ENCODE measurements at places on chromosomes 5 and 9.
A peak's percentile ranks its signal among the peaks of the same experiment; 100 is the strongest.

DNA sequence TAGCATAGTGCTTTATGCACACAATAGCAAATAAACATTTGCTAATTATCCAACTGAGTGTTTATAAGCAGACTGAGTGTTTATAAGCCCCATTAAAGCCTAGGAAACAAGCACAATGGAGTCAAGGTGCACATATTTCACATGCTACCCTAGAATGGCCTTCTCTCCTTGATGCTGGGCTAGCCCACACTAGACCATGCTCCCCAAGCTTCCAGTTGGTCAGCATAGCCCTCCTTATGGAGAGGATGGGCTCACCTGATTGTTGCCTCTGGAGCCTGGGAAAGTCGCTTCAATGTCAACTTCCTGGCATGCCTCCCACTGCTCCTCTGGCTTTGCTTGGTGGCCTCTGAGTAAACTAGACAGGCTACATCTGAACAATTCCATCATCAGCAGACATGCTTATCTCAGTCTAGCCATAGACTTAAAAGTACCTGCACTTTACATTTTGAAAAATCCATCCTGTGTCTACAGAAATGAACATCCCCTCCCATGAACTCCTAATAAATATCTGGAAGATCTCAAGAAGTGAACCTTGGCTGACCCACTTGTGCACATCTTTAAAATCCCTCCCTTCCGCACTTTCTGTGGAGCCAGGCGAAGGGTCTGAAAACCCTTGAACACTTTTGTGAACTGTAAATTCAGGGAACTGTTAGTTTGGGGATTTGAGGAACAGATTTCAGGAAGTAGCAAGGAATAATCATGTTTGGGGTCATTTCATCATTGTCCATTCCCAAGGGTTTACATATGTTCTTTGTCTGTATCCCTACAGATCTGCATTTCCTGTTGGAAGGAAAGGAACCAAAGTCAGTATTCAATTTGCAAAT is 486.6 kb downstream of the ARHGEF28 start:
- DNase-seq, result no peak

GRCh38 chr5:69224520-69224919 is 10.2 kb upstream of the CDK7 start:
- no peak for DNase-seq

- no peak for DNase-seq
Observed at GRCh38 chr5:65204966-65205365, 276.8 kb downstream of the ADAMTS6 start.

- DNase-seq, result no peak
Observed at GRCh38 chr5:95100551-95100950, 184.3 kb downstream of the MCTP1 start.

DNA sequence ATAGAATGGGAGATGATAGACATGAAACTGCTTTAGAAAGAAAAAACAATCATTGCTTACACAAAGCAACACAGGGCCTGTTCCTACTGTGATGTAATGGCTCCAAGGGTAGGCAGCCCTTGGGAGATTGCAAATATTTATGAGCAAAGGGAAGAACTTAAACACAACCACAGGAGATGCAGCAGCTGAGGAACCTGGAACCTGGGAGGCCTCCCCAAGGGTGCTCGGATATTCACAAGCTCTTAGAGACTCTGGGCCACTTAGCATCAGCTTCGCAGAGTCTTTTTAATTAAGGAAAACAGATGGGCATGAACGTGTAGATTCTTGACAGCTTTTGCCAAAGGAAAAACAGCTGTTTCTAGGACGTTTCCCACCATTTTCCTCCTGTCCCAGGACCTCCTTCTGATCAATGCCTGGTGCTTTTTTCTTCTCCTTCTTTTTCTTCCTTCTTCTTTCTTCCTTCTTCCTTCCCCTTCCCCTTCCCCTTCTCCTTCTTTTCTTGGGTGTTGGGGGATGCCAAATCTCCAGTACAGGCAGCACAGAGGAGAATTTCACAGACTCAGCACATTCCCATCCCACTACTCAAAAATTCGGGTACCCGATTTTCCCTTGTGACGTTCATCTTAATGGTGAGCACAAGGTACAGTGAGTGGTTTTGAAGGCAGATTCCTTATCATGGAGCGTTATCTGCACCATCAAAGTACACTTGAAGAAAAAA is 28.1 kb upstream of the TCF7 start:
- no peak for DNase-seq

GRCh38 chr9:83501565-83501964 is 36.6 kb downstream of the FRMD3 start:
- no peak for DNase-seq

- DNase-seq, result no peak
Observed at GRCh38 chr5:125411071-125411743, 664.8 kb upstream of the ZNF608 start.

- DNase-seq, result no peak
Observed at GRCh38 chr5:72555871-72556270, 48.7 kb upstream of the ZNF366 start.

GRCh38 chr5:58066557-58066956 is 393.3 kb downstream of the PLK2 start:
- DNase-seq, result no peak

GRCh38 chr5:34410411-34411139 is 245.6 kb upstream of the RAI14 start:
- DNase-seq, result no peak

DNA sequence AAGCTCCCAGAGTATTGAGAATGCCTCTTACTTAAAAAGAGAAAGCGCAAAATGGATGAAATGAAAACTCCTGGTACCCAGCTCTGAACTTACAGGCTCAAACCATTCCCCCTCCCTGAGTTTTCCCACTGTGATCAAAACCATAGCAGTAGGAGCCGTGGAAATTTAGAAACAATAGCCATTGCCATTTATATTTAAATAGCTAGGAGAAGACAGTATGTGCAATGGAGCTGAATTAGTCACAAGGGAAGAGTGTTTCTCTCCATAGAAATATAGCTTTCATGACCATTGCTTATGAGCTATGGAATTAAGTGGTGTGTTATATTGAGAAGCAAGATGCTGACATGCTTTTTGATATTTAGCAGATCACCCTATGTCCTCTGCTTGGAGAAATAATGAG is 84.6 kb downstream of the PCSK5 start:
- no peak for DNase-seq

- DNase-seq, result no peak
Observed at GRCh38 chr9:7721291-7721690, 78.3 kb downstream of the DMAC1 start.

DNA sequence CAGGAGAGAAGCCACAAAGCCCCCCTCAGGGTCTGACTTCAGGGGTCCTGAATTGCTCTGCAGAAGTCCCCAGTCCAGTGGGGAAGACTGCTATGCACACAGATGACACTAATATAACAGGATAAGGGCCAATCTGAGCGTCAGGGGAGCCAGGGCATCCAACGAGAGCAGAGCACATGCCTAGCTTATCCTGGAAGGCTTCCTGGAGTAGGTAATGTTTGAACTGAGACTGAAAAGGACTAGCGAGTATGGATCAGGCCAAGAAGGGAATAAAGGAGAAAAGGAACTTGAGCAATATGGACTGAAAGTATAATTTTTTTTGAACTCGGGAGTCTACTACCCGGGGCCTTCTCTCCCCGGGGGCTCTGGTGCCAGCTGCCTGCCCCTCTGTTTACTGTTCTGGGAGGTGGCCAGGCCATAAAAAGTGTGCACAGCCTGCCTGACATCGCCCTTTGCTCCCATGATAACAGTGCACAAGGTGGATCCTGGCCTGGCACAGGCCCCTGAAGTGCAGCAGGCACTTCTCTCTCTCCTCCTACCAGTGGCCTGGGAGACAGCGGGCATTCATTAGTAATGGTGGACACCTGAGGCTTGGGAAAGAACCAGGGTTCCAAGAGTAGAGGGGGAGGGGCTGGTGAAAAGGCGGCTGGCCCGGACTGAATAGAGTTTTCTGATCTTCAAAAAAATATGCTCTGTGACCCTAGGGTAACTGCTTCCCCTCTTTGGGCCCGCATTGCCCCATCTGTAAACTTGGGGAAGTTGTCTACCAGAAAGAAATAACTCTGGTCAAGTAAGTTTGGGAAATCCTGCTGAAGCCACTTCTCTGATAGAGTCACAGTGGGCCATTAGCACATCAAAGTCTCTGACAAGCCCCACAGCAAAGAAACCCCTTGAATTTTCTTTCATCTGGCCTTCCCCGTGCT is 4.6 kb upstream of the SLC6A7 start:
- peak; percentile 69 for DNase-seq

- DNase-seq, result no peak
Observed at GRCh38 chr5:153751251-153751650, 260.8 kb downstream of the GRIA1 start.

GRCh38 chr5:139037732-139038131 is 160.4 kb downstream of the SIL1 start:
- no peak for DNase-seq

DNA sequence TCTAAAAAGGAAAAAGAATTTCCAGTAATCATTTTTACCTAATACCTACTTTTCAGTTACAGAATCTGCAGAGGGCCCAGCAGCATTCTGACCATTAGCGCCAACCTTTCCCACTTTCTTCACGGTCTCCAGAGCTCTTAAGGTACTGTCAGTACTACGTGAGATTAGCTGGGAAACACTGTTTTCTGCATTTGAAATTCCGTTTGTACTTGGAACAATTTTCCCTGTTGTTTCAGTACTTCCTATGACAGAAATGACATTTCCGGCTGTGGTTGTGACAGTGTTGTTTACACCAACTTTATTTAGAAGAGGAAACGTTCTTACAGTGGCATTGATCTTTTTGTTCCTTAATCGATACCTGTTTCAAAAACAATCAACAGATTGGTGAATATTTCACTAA is 36.9 kb upstream of the PDCL start:
- DNase-seq, result no peak

DNA sequence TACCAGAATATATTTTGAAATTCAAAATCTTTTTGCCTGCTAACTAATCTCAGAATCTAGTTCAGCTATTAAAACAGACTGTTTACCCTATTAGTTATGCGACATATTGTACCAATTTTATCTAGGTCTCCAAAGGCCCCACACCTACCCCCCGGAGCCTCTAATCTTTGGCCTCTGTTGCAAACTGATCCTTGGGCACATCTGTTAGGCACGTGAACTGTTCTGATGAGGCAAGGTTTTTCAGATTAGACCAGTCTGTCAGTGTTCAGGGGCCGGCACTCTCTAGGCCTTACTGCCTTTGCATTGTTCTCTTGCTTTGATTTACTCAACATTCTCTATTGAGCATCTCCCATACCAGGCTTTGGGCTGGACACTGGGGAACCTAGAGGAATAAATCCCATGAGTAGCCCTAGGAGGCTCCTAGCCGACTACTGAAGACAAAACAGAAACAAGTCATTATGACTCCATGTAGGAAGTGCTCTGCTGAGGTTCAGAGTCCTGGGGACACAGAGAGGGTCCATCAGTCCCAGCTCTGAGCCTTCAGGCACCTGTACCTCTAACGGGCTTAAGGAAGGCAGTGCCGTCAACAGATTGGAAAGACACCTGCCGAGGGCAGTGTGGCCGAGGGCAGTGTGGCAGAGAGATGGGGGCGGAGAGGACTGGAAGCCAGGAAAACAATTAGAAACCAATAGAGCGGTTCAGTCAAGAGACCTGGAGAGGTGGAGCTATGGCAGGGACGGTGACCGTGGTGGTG is 245.1 kb downstream of the AOPEP start:
- DNase-seq, result no peak

GRCh38 chr9:70428781-70429180 is 14.3 kb upstream of the KLF9 start:
- DNase-seq, result no peak

DNA sequence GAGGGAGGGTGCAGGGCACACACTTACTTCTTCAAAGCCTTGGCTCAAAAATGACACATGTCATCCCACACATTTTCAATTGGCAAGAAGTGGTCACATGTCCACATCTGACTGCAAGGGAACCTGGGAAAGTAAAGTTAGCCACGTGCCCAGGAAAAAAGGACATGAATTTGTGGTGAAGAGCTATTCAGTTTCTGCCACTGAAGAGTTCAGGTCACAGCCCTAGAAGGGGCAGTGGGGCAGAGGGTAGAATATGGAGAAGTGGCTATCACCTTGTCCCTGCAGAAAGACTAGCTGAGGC is 1.9 kb upstream of the RGS14 start:
- no peak for DNase-seq

Data from HuH-7.5 (cell line).